ENCODE measurements at places on chromosomes 2 and 18.
A peak's percentile ranks its signal among the peaks of the same experiment; 100 is the strongest.

- no peak for DNase-seq
Observed at GRCh38 chr18:3140986-3141639, 78.7 kb downstream of the MYOM1 start.

DNA sequence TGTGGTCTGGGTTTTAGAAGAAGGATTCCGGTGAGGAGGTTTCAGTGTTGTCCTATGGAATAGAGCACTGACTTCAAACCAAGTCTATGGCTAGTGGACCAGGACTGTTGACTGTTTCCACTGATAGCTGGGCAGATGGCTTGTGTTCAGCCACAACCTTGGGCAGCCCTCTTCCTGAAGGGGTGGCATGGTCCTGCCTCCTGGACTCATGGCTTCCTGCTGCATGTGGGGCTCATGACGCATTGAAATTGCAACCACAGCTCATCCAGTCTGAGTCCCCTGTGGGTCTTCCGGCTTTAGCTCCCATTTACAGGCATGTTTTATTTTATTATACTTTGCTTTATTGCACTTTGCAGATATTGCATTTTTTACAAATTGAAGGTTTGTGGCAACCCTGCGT lies 105.0 kb downstream of the B3GNT2 start:
- no peak for DNase-seq

DNA sequence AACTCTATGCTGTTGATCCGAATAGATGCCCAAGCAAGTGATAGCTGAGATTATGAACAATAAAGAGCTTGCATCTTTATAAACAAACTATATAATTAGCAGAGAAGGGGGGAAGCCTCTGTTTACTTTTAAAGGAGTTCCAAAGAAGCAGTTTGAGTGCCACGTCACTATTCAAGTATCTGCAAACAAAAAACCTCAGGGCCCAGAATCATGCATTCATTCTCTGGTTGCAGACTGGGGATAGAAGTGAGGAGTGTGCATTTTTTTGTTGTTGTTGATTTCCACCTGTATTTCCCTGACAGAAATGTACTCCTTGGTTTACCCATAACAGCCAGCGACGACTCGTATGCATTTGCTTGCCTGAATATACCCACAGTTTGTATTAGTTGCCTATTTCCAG lies 264.3 kb downstream of the PTGR3 start:
- no peak for DNase-seq

GRCh38 chr18:54257015-54257414 lies 12.3 kb upstream of the POLI start:
- DNase-seq = no peak

- no peak for DNase-seq
Observed at GRCh38 chr2:195038153-195038552, 618.9 kb upstream of the SLC39A10 start.

GRCh38 chr2:235812185-235812665 lies 318.4 kb downstream of the AGAP1 start:
- no peak for DNase-seq

DNA sequence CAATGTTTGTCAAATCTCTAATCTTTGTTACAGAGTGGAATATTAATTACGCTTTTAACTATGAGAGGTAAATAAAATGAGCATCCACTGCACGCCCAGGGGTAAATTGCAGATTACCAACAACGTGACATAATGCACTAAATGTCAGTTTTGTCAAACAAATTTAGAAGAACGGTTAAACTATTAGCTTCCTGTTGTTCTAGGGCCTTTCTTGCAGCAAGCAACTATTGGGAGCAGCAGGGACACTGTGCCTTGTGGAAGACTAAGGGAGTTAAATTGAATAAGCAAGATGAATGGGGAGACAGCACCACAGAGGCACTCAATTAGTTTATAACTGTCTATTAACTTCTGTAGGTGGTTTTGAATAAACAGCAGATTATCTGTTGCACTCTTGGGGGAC lies 391.0 kb upstream of the RAB12 start:
- no peak for DNase-seq

DNA sequence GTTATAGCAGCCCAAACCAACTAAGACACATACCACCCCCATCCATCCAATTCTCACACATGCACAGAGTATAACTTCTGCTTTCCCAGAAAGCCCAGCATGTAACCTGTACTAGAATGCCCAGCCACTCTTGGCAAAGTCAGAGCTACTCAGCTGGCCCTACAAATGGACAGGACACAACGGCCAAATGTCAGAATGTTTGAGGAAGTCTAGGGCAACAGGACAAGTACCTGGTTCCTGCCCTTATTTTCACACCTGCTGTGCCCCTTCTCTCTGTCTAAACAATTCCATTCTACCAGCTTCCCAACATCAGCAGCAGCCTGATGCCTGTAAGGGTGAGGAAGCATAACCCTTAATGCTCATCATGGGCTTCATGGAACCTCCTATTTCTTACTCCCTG lies 15.1 kb upstream of the BZW1 start:
- DNase-seq = no peak

- DNase-seq = no peak
Observed at GRCh38 chr2:33160191-33160590, 213.4 kb downstream of the LTBP1 start.

DNA sequence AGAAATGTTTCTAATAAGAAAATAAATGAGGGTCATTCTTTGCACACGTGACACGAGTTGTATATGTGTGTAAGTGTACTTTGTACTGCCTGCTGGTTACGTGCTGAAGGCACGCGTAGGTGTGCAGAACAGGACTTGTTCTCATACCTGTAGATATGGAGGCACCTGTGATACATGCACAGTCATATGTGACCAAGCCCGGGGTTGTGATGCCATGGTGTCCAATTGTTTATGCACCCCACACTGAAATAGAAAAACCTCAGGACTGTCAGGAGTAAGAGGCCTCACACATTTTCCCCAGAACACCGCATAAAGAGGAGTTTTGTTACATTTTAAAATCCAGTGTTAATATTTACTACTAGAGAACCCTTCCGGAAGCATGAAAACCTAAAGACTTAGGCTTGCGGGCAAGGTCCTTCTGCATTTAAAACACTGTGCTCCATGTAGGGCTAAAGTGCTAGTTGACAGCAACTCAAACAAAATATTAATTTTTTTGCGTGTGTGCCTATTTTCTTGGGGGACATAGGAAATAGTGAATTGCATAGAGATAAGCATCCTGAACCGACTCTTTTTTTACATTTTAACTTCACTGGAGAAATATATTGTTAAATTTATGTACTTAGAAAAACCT lies 9.3 kb downstream of the TSHZ1 start:
- DNase-seq = no peak

DNA sequence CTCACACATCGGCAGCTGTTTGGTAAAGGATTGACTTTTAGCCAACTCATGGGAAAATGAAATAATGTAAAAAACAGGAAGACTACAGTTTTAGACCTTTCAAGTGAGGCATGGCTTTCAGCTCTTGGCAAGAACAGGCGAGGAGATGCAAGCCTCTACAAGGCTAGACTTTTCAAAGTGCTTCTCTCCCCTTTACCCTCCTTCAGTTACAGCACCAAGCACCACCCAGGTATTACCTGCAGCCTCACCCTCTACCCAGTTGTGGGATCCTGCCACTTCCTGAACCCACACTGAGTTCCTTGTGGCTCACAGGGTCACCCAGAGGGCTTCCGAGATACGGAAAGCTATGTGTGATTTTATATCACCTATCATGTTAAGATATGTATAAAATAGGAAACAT lies 14.7 kb downstream of the UGT1A10 start:
- DNase-seq = no peak

DNA sequence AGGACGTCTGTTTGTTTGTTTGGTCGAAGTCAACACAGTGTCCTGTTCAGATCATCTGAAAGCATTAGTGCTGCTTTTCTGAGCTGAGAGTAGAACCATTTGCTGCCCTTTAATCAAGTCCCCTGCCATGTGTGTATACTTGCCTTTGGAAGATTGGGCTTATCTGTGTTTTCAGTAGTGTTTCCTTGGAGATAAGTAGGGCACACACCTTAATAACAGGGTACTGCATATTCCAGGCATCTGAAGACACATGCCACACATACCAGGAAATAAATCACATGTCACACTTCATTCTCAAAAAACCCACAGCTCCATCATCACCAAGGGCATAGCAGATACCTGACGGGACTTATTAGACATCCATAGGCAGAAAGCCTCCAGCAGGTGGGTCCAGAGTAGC lies 157.4 kb downstream of the SOX11 start:
- DNase-seq = no peak

- DNase-seq = no peak
Observed at GRCh38 chr2:17933256-17933655, 54.8 kb downstream of the KCNS3 start.

- no peak for DNase-seq
Observed at GRCh38 chr18:8893221-8893620, 187.9 kb downstream of the MTCL1 start.

GRCh38 chr2:91442246-91442905 lies 2750.9 kb downstream of the RPIA start:
- DNase-seq = no peak

- DNase-seq = no peak
Observed at GRCh38 chr2:229920011-229920641, 1.7 kb downstream of the TRIP12 start.

GRCh38 chr2:160694631-160695030 lies 201.0 kb upstream of the RBMS1 start:
- DNase-seq = no peak

DNA sequence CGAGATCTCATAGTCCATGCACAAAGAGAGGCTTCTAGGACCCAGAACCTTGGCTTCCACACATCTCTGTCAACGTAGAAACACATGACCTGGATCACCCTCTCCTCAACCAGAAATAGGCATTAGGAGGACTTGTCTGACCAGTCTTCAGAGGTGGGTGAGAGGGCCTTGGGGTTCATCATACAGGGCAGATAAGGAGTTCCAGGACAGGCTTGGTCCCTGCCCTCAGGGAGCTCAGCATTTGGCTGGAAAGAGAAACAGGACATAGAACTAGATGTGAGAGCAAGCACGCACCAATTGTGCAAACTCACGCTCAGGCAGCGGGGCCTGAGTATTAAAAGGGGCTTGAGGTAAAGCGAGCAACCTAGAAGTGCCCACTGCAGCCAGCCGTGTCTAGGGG lies 28.6 kb upstream of the NOTO start:
- no peak for DNase-seq

GRCh38 chr2:45725731-45726130 lies 74.3 kb downstream of the PRKCE start:
- DNase-seq = no peak

DNA sequence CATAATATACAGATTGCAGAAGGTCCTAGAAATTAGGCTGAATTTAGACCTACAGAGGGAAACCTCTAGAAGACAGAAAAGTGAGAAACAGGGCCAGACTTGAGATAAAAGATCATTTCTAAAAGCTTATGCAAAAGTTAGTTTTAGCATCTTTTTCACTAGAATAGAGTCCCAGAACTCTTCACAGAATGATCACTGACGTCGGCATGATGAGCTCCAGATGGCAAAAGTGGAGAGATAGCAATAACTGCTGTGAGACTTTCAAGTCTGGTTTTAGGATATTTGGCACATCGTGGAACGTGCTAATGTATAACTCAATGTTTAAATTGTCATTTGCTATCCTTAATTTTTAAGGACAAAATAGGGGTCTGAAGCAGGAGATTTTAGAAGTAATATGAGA lies 1050.7 kb upstream of the CELF4 start:
- DNase-seq = no peak

DNA sequence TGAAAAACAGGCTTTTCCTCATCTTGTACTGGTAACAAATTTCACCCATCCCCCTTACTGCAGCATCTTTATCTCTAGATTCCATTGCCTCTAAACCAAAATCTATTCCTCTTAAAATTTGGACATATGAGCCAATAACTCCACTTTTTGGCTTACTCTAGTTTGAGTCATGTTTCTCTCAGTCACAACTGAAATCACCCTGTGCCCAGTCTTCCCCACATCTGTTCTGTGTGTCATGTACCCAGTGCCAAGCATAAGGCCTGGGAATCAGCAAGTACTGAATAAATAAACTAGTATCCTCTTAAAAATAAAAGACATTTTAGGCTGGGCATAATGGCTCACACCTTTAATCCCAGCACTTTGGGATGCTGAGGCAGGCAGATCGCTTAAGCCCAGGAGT lies 20.8 kb upstream of the CHN1 start:
- no peak for DNase-seq

DNA sequence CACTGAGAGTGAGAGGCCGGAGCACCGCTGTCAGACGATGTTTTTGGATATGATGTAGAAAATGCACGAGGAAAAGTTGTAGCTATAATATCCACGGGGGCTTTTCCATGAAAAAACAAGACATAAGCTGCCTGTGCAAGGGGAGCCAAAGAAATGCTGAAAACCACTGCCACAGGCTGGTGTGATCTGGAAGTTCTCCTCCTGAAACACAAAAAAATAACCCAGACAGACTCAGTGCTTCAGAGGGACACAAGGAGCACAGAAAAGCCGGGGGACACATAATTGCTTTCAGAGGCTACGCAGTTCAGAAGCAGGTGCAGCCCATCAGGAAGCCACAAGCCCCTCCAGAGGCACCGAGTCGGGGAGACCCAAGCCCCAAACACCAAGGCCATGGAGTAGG lies 98.2 kb downstream of the ZNF516 start:
- DNase-seq = no peak

DNA sequence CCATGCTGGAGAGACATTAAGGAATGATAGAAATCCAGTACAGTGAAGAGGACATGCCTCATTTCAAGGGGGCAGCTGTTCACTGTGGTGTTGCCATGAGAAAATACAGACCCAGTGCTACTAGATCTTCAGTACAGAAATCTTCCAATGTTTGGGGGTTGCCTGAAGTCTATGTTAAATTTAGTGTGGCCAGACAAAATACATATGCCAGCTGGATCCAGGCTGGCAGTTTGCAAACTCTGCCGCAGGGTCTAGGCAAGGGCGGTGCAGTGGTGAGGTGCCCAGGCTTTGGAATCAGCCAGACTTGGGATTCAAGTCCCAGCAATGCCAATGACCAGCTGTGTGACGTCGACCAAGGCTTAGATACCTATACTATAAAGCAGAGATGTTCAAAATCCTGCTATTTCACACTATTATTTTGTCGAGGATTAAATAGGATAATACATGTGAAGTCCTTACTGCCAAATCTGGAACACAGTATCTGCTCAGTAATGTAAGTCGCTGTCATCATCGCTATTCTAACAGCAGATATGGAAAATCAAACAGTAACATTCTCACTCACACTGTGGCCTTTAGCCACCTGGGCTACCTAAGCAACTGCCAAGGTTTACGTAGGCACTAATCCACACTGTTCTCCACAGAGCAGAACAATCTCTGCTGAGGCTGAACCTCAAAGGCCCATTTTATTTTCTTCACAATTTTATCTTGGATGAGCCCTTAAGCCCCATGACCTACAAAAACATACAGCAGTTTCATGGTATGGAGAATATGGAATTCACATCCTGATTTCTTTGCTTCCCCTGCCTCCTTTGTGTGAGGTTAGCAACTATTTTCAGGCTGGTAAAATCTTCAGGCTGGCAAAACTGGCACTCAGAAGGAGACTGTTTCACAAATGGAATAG lies 5.9 kb upstream of the TMSB10 start:
- DNase-seq = no peak

GRCh38 chr2:138787053-138787666 lies 7.0 kb upstream of the NXPH2 start:
- peak; percentile 23 for DNase-seq

GRCh38 chr2:158953926-158954763 lies 14.3 kb upstream of the TANC1 start:
- peak; percentile 55 for DNase-seq

- no peak for DNase-seq
Observed at GRCh38 chr2:17661460-17661859, 92.2 kb downstream of the SMC6 start.

Measured in RWPE1 (cell line).